Mammary epithelial cell (primary cell): ENCODE measurements at places on chromosomes 3 and 15. TPM values are rescaled to one million over a fixed set of nuclear protein-coding genes. Genes with fewer than 3 reads are reported as not detected.

The GOLGA6A gene
- total RNA-seq: not detected in 2 replicates

The PLSCR5 gene
- total RNA-seq: not detected

The PLA1A gene
- total RNA-seq: not detected in 2 replicates

DNA sequence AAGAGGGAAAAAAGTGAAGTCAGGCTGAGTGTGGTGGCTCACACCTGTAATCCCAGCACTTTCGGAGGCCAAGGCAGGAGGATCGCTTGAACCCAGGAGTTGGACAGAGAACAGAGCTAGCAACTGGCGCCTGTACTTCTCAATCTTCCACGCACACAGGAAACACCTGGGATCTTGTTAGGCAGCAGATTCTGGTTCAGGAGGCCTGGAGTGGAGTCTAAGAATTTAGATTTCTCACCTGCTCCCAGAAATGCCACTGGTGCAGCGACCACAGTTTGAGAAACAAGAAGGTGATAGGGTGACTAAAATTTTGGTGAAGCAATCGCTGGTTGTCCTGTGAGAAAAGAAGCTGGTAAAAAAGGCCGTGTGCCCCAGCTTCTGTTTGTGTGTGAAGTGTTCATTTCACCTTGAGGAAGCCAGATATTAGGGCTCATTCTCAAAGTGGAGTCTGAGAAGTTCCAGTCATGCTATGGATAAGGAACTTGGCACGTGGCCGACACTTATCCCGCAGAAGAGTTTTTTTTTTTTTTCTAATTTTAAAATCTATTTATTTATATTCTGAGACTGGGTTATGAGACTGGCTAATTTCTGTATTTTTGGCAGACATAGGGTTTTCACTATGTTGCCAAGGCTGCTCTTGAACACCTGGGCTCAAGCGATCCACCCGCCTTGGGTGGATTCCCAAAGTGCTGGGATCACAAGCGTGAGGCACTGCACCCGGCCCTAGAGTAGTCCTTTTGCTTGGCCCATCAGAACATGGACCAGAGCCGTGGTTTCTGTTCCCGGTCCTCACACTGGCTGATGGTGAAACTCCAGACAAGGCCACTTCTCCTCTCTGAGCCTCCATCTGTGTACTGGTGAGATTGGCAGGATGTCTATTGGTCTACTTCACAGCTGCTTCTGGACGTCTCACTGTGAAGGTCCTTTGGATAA lies 324.6 kb upstream of the PROK2 start:
- no peak for DNase-seq

DNA sequence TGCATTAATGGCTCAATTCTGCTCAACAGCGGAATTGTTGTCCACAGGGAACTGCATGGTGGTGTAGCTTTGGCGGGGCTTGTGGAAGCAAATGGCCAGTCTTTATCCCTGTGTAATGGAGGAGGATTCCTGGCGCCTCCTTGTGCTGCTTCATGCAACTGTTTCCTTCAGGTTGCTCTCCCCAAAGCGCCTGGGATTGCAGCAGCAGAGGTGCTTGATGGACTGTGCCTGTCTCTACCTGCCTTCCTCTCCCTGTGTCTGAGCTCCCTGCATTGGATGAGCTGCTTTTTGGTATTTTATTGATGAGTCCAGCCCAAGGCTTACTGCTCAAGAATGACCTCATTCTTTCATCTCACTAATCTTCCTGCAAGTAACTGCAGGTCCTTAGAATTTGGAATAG lies 72.9 kb upstream of the NDN start:
- DNase-seq: no peak

GRCh38 chr3:195556390-195556789 lies 13.3 kb upstream of the PPP1R2 start:
- DNase-seq: no peak

DNA sequence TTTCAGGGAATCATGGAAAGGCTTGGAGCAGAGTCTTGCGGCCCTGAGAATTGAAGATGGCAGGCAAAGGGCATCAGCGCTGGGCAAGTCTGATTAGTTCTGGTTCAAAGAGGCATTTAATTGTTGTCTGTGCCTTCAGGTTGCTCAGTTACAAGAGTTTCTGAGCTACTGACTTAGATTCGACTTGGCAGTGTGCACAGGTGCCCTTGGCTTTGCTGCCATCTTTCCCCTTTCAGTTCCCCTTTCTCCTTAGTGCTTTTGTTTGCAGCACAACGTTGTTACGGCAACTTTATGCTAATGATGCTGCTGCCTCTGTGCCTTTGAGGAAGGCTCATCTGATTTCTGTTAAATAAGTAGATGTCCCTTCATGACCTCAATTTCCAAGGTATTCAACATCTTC lies 12.5 kb downstream of the P2RY14 start:
- no peak for DNase-seq
